NCI-H1105 (cell line): ENCODE measurements at places on chromosomes 7 and 10.

DNA sequence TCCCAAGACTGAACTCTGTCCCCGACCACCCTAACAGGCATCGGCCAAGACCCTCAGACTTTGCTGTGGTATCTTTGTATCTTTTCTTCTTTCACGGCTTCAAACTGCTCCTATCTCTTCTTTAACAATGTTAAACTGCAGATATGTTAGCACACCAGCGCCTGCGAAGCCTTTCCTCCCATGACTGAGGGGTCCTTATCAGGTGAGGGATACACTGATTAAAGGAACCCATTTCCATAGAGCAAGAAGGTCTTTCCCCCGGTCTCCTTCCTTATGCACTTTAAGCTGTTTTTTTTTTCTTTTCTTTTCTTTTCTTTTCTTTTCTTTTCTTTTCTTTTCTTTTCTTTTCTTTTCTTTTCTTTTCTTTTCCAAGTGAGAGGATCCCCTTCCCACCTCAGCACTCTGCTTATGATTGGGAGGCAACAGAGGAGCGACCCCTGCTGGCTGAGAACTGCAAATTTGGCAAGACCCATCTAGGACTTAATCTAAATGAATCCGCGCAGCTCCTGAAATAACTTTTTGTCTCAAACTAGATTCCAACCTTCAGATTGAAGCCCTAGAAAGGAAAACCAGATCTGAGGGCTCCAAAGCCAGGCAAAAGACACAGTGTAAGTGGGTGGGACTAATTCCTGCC lies 109.9 kb downstream of the ITGB8 start:
- no peak for DNase-seq

DNA sequence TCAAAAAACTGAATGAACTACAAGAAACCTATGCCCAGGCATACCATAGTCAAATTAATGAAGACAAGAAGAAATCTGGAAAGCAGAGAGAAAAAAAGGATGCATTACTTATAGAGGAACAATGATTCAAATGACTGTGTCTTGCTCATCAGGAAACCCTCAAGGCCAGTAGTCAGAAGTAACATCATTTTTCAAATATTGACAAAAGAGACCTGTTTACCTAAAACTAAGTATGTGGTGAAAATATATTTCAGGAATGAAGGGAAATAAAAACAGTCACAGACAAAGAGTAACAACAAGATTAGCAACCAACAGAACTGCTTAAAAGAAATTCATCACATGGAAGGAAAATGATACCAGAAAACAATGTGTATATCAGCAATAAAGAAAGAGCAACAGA lies 128.4 kb downstream of the ALOX5 start:
- no peak for DNase-seq

DNA sequence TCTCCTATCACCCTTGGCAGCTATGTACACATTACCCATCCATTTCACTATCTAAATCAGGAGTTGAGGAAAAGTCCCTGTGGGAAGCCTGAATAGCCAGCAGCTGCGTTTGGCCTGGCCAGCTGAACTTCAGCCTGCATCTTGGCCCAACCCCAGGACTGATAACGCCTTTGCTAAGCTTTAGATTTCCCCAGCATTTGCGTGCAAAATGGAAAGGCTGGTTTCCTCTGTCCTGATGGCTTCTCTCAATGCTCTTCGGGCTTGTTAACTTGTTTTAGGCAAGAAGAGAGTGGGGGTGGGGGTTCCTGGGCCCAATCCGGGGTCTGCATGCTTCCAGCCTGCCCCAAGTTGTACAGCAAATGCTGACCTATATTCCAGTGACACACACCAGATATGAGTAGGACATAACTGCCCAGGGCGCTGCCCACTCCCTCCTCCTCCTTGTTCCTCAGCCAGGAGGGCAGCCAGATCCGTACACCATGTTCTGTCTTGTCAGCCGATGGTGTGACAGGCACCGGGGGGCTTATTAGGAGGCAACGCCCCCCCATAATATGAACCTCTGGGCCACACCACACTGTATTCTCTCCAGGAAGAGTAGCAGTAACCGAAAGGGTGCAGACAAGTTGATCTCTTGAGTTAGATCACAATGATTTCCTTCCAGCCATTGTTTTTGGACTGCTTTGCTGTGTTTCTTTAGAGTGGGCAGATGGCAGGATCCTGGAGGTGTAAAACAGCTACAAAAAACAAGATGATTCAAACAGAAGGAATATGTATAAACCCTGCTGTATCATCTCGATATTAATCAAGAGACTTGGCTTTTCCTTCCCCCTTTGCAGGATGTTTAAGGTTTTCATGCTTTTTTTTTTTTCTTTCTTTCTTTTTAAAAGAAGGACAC lies 339.0 kb downstream of the RNLS start:
- DNase-seq: no peak

DNA sequence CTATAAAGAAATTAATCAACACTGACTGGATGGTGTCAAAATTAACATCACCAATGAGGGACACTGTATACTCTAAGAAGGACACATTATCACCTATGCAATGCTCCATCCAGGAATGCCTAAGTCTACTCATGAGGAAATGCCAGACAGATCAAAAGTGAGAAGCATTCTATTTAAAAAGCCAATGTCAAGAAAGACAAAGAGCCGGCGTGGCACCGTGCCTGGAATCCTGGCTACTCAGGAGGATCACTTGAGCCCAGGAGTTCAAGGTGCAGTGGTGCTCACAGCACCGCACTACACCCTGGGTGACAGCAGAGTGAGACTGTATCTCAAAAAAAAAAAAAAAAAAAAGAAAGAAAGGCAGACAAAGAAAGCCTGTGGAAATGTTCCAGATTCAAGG lies 45.5 kb upstream of the ANAPC16 start:
- no peak for DNase-seq

- DNase-seq: no peak
Observed at GRCh38 chr7:149558149-149558861, 60.7 kb upstream of the ZNF746 start.

GRCh38 chr7:144907577-144907976 lies 71.7 kb upstream of the TPK1 start:
- DNase-seq: no peak

DNA sequence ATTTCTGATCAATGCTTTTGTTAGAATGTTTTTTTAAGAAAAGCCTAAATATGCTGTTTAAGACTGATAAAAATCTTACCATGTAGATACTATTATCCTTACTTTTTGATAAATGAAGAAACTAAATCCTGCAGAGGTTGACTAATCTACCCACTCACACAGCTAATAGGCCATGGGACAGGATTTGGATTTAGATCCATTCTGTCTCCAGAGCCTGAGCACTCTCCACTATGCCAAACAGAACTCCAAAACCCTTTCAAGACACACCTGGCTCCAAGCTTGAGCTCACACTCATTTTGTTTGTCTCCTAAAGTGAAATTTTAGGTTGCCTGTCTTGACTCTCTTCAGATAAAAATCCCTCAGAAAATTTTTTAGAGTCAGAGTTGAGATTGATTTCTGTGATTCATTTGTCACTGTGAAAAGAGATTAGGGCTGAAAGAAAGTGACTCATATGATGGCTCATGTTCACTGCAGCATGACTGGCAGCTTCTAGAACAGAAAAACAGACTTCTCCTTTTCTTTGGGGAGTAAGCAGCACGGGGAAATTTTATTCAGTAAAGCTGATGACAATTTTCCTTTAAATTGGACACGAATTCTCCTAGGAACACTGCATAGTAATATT lies 132.3 kb upstream of the POT1 start:
- DNase-seq: no peak
